Calu3 (cell line): ENCODE measurements at places on chromosomes 3 and 15. TPM values are rescaled to one million over a fixed set of nuclear protein-coding genes. Genes with fewer than 3 reads are reported as not detected.

- H3K27me3 ChIP-seq, result no peaks in the 10 kb centered on the region
- H3K4me1 ChIP-seq, result peaks cover 48% of the 10 kb centered on the region
- DNase-seq, result peak; percentile 78
- H3K36me3 ChIP-seq, result peaks cover 27% of the 10 kb centered on the region
- peak overlapping the region; percentile 92 for H3K27ac ChIP-seq
- H3K4me3 ChIP-seq, result peak overlapping the region; percentile 67
Measured at GRCh38 chr3:185702262-185703225, 116.4 kb downstream of the SENP2 start.

GRCh38 chr3:155651489-155652218 lies 93.2 kb downstream of the PLCH1 start:
- H3K4me3 ChIP-seq, result no peak overlapping the region
- DNase-seq, result no peak

DNA sequence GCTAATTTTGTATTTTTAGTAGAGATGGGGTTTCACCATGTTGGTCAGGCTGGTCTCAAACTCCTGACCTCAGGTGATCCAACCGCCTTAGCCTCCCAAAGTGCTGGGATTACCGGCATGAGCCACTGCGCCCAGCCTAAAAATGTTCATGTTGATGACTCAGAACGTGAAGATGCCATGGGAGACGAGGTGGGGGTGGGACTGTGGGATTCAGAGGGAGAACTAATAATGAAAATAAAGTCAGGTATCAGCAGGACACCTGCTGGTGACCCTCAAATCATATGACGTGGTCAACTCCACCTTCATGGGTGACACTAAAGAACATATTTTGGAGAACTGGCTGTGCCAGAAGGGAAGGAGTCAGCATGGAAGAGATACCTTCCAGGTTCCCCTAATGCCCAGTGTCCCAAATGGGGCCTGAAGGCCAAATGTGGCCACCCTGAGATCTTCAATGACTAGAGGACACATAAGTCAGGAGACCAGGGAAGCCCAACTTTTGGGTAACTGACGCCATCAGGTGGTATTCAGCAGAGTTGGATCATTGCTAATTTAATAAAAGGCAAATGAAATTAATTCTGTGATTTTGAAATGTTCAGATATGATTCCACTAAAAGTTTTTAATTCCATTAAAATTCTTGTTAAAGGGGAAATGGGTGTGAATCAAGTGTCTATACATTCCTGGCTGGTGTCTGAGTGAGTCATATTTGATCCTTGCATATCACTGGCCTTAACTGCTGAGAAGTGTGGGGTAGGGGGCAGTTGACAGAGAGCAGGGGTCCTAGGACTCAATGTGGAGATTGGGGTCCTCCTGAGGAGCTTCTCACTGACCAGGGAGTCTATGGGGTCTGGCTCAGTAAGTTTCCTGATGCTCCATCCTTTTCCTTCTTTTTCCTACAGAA lies 88.6 kb upstream of the GSK3B start:
- H3K36me3 ChIP-seq, result no peaks in the 10 kb centered on the region
- H3K4me1 ChIP-seq, result peaks cover 25% of the 10 kb centered on the region
- DNase-seq, result peak; percentile 40
- H3K27me3 ChIP-seq, result no peaks in the 10 kb centered on the region
- no peak overlapping the region for H3K27ac ChIP-seq

DNA sequence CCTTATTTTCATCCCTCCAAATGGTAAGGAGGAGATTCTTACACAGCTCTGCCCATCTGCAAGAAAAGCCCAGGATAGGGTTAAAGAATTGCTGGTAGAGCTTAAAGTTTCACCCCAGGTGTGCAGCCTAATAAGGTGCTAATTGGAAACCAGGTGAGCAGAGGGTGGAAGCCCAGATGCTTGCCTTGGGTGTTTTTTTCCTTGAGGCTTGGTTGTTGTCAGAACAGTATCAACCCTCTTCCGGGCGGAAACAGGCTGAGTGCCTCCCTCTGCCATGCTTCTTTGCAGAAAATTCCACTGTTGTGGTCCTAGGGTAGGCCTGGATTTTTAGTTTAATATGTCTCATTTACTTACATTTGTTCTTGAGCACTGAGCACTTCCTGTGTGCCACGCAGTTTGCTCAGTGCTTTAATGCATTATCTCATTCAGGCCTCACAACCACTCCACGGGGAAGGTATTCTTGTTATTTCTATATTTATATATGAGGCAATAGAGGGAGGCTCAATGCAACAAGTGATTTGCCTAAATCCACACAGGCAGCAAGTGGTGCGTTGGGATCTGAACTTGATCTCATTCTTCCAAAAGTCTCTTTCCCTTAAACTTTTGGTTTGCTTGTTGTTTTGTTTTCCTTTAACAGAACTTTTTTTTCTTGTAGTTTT lies 115.0 kb upstream of the LRIG1 start:
- H3K36me3 ChIP-seq, result no peaks in the 10 kb centered on the region
- no peak overlapping the region for H3K4me3 ChIP-seq
- H3K27me3 ChIP-seq, result no peaks in the 10 kb centered on the region

DNA sequence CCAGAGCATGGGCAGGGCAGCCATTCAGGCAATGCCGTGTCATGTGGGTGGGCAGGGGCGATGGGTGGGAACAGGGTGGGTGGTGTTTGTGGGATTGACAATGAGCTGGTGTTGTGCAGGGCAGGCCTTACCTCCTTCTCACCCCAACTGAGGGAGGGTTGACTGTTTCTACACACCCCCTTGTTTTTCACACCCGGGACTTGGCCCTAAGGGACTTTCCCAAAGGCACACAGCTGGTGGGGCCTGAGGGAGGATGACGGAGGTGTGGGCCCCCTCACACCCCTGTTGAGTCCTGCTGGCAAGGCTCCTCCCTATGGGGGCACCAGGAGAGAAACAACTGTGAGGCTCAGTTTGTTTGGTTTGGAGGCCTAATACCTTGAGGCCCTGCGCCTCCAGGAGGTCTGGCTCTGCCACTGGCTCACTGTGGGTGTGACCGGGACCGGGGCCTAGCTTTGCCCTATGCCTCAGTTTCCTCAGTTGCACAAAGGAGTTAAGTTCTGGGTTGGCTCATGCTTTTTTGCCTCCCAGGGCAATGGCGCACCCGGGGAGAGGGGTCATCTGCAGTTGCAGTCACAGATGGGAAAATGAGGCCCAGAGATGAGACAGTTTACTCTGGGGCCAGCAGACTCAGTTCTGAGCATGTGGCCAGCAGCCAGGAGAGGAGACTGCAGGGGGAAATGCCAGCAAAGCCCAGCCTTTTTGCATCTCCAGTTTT lies 5.1 kb upstream of the DNAH1 start:
- DNase-seq, result no peak
- H3K27me3 ChIP-seq, result no peaks in the 10 kb centered on the region
- no peak overlapping the region for H3K27ac ChIP-seq
- H3K36me3 ChIP-seq, result peaks cover 8% of the 10 kb centered on the region
- H3K4me1 ChIP-seq, result peaks cover 21% of the 10 kb centered on the region
- no peak overlapping the region for H3K4me3 ChIP-seq

Gene CIDEC
- total RNA-seq, result 0.71 and 1.3 TPM in 2 replicates

Gene AGTR1
- 0.20 TPM in 1 of 2 replicates, not detected in the other for total RNA-seq

Gene BFSP2
- total RNA-seq, result not detected in 2 replicates
